ENCODE measurements at places on chromosomes 4 and X.

DNA sequence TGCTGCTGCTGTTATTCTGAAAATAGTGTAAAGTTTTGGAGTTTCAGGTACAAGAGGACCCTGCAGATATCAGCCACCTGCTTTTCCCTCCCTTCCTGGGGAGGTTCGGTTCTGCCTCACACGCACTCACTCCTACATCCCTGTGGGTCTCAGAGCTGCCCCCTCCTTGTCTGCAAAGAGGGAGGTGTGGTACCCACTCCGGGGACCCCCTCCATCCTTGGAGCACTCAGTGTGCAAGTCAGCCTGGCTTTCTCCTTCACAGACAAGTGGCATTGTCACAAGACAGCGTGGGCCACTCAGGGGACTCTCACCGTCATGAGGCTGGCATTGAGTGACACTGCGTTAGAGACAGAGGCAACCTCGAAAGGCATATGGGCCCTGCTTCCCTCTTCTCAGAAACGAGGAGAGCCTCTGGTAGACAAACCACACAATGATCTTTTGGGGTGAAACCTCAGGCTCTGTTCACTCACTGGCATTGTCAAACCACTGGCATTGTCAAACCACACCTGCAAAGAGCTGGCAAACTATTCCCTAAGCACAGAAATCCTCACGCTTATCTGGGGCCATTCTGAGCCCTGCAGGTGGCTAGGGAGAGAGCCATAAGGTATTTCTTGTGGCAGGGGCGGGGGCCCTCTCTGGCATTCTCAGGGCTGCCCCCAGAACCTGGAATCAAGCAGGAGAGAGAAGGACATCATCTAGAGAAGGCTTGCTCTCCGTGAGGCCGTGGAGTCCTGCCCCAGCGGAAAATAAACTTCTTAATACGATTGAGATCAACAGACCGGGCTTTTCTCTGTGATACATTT is 285.0 kb downstream of the SHOX start:
- DNase-seq = peak; percentile 41

DNA sequence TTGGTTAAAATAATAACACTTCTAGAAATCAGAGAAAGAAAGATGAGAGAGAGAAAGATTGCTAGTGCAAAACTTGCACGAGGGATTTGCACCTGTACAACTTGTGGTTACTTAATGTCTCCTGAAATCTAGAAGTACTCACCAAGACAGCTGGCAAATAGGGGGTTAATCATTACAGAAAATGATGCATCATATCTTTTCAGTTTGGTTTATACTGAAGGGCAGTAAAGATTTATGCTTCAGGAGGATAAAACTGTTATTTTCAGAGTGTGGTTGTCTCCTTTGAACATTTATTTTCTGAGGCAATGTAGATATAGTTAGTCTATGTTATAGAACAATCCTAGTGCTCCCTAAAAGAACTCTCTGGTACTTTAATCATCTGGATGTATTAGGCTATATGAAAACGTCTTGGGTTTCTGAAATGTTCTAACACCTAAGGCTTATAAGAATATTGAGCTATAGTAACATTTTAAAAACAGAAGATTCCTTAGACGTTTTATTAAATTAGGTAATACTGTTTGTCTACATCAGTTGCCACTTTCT is 13.3 kb downstream of the ATOH1 start:
- DNase-seq = no peak

DNA sequence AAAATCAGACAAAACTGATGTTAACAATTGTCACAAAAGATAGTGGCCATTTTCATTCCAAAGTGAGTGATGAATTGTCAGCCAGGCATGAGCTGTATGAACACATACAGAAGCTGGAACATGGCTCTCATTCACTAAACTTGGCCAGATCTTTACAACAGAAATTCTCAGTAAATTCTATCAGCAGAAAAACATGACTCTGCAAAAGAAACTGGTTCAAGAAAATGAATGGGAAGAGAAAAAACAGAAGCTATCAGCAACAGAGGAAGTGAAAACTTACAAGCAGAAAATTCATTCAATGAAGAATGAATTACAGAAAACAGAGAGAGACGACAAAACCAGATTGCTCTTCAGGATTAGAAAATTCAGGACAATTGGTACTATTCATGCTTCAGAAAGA is 249.6 kb downstream of the COL25A1 start:
- DNase-seq = no peak

DNA sequence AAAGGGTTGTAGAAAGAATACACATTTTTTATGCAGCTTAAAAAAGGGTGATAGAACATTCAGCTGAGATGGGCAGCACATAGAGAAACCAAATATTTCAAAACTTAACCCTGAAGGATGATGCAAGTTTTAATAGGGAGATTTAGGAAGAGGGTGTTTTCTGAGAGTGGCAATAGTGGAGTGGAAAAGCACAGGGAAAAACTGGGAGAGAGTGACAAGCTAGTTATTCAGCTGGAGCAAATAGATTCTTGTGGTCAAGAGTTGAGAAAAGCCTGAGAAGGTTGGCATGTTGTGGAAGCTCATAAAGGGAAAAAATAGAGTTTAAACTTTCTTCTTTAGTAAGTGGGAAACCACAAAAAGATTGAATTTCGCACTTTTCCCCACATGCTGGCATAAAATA is 359.6 kb upstream of the PITX2 start:
- DNase-seq = no peak

- DNase-seq = no peak
Observed at GRCh38 chr4:108094131-108094530, 74.6 kb downstream of the LEF1 start.

DNA sequence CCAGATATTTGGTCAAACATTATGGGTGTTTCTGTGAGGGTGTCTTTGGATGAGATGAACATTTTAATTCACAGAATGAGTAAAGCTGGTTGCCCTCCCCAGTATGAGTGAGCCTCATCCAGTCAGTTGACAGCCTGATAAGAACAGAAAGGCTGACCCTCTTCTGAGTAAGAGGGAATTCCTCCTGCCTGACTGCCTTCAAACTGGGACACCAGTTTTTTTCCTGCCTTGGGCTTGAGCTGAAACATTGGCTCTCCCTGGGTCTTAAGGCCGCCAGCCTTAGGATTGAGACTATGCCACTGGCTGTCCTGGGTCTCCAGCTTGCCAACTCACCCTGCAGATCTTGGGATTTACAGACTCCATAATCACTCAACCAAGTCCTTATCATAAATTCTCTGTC is 14.5 kb upstream of the MAML3 start:
- DNase-seq = no peak

DNA sequence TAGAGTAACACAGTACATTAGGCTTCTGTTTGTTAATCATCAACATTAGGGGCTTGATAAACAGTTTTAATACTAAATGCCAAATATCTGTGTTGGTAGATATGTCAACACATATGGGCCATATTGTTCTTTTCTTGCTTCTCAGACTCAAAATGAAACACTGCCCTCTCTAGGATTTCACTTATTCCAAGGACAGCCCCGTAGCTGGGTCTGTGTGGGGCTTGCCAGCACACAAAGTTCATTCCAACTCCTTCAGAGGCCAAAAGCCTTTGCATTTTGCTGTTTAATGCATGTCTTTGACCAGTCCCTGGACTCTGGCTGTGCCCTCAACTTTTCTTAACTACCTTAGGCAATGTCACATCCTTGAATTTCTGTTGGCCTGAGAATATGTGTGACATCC is 102.0 kb upstream of the ZNF827 start:
- DNase-seq = no peak

DNA sequence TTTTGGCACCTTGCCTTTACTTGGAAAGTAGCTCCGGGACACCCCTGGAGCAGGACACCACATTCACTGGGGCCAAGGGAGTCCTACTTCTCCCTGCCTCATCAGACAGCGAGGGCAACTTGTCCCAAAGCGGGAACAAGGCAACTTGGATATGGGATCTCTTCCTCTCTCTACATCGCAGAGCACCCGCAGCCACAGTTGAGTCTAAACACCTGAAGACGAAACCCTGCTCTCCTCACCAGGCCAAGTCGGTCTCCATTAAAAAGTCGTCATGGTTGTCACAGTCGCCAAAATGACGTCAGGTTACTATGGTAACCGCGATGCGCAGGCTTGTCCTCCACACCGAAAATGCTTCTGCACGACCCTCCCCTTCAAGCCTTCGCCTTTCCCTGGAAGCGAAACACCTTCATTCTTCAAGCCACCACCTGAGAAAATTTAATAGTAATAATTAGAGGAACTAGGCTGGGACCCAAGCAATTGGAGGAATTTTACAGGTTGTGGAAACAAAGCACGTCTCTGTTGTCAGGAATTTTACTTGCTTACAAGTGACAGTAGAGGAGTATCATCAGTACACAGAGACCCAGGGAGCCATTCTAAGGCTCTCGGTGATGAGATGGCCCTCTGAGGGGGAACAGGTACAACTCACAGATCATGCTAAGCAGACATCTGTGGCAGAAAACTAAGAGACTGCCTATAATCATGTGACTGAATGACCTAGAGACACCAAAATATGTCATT is 30.5 kb upstream of the TCEAL4 start:
- DNase-seq = peak; percentile 54

GRCh38 chrX:28178206-28178605 is 197.0 kb upstream of the DCAF8L1 start:
- DNase-seq = no peak

DNA sequence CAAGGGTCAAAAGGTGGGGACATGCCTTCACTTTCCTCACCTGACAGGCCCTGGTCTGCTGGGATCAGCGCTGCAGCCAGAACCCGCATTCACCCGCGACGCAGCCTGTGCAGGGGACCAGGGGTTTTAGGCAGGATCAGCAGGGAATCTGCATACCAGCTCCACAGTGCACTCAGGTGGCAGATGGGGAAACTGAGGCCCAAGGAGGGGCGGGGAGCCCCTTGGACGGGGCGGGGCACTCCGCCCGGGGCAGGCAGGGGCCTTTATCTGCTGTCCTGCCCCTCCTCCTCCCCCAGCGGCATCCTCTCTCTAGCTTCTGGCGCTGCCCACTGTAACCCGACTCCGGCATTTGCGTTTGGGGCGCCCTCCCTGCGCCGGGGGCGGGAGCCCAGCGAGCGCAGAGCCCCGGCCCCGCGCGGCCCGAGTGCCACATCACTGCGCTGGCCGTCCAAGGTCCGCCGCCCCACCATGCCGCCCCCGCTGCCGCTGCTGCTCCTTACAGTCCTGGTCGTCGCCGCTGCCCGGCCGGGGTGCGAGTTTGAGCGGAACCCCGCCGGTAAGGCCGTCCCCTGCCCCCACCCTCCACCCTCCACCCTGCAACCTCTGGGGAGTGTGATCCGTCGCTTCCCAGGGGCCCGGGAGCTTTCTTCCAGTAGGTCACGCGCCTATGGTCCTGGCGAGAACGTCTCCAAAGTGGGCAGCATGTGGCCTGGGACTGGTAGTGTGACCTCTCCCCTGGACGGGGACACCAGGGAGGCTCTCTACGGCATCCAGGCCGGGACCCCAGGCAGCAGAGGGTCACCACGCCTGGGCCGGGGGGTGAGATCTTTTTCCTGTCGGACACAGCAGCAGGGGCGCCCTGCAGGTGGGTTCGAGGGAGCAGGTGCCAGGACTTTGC is at the start of gene CPZ:
Gene CPZ (plus strand): TSS at position 400 of the 898 bp plus-strand sequence. CDS start 69 bp downstream, at position 469.
- no peak for DNase-seq

DNA sequence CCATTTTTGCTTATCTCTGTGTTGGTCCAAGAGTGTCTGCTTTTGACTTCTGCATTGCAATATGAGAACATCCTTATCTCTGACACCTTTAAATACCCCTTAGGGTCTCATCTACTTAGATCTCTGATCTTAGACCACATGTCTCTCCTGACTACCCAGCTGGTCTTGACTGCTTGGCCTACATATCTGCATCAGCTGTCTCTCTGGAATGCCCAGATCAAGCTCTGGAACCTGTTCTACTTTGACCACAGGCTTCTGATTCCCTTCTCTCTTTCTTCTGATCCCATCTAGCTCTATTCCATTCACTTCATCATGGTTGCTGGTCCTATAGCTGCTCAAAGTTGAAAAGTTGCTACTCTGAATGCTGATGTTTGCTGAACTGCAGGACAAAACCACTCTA is 301.2 kb downstream of the MAPK10 start:
- no peak for DNase-seq

- no peak for DNase-seq
Observed at GRCh38 chr4:102525097-102525496, 23.9 kb downstream of the NFKB1 start.

DNA sequence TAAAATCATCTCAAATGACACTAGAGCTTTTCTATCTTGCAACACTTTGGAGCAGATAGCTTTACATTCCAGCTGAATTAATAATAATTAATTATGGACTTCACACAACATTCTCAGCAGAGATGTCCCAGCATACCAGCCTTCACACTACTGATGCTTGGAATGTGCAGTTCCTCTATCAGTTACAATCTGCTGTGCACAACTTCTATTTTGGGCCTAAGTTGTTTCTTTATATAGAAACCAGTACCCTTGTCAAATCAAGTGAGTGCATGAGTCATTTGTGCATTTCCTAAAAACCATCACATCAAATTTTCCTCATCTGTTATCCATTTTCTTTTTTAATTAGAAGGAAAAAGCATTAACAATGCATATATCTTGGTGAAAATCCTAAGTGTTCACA is 8.8 kb upstream of the RASL11B start:
- no peak for DNase-seq

- DNase-seq = no peak
Observed at GRCh38 chr4:41939016-41939626, 3.9 kb downstream of the TMEM33 start.

GRCh38 chr4:15742637-15743036 is 35.5 kb upstream of the CD38 start:
- no peak for DNase-seq

- DNase-seq = no peak
Observed at GRCh38 chrX:39299615-39300014, 498.4 kb downstream of the MID1IP1 start.

GRCh38 chr4:94406668-94407437 is 44.9 kb upstream of the PDLIM5 start:
- peak; percentile 29 for DNase-seq

GRCh38 chrX:55907968-55908607 is 190.5 kb downstream of the RRAGB start:
- peak; percentile 72 for DNase-seq

- DNase-seq = no peak
Observed at GRCh38 chr4:610411-611261, 14.7 kb upstream of the PDE6B start.

DNA sequence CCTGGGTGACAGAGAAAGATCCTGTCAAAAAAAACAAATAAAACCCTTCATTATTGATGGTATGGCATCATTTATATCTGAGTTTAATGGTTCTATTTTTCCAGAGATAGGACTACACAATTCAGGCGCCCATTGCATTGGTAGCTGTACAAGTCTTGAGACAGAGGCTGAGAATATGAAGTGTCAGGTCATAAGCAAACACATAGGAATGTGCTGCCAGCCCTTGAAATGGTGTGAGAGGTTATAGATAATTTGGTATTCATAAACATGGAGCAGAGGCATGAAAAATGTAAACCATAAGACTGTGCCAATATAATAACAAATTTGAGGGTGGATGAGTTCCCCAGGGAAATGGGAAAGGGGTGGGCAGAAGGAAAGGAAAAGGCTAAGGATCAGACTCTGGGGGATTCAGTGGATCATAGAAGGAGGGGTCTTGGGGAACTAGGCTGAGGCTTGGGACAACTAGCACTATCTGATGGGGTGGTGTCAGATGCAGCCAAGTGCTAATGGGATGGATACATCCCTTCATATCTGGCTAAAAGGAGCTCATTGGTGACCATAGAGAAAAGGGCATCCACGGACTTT is 50.8 kb downstream of the MAOA start:
- DNase-seq = no peak

- no peak for DNase-seq
Observed at GRCh38 chr4:108877821-108878220, 115.0 kb upstream of the ETNPPL start.

GRCh38 chr4:51963841-51964517 is 56.2 kb downstream of the LRRC66 start:
- no peak for DNase-seq
